ENCODE measurements at places on chromosomes 16 and 17. TPM values are rescaled to one million over a fixed set of nuclear protein-coding genes. Genes with fewer than 3 reads are reported as not detected.

DNA sequence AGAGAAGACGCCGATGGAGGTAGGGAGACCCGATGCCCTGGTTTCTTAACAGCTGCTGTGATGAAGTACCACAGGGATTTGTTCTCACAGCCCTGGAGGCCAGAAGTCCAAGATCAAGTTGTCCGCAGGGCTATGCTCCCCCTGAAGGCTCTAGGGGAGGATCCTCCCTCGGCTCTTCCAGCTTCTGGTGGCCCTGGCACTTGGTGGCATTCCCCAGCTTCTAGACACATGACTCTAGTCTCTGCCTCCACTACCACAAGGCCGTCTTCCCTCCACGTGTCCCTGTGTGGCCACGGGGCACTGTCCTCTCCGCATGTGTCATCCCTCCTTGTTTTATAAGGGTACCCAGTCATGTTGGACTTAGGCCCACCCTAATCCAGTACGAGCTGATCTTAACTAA, 375.2 kb downstream of the SLC39A11 start:
- DNase-seq, result no peak

DNA sequence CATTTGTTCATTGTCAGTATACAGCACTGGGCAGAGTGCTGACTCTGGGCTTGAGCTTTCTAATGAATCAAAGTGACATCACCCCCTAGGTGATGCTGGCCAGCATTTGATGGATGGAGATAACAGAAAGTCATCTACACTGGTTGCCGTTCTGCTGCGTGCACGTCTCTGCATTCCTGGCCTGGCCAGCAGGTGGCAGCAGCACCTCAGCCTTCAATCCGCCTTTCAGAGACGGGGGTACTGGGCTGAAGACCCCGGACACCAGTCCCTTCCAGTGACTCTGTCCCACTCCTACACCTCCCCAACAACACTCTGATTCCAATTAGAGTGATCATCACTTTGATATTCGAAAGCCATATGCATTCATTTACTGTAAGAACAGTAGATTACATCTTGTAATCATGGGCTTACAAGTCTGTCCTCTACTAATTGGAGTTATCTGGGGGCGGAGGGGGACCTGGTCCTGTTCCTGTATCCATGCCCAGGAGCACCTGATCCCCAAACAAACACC, 6.0 kb downstream of the CPSF4L start:
- no peak for DNase-seq

DNA sequence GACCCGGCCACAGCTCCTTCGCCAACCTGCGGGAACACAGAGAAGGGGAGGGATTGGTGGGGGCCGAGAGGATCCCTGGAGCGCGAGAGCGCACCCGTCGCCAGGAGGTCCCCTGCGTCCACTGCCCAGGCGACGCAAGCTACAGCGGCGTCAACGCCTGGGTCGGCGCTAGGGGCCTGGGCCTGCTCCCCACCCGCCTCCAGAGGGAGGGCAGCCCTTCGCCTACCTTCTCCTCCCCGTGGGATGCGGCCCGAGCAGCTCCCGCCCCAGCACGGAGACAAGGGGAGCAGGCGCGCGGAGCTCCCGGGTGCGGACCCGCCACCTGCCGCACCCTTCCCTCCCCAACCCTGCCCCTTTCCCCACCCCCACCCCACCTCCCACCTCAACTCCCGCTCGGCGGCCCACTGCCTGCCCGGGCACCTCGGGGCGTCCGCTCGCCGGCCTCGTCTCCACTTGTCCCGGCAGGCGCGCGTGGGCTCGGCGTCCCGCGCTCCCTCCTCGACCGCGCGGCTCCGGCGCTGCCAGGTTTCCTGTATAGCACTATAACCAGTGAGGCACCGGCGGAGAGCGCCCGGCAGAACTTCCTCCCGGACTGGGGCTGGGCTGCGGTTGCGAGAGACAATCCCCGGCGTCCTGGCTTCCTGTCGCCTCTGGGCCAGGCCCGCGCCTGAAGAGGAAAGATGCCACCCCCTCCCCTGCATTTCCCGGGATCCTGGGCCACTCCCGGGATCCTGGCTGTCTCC, 119.1 kb upstream of the SMURF2 start:
- peak; percentile 41 for DNase-seq

- no peak for DNase-seq
Measured at GRCh38 chr16:54240271-54241129, 46.1 kb downstream of the IRX3 start.

Gene SOX15
- total RNA-seq, result 1.0 TPM

Data from CD4-positive, alpha-beta memory T cell (primary cell).